Body of pancreas (tissue), 4 donors: ENCODE measurements at places on chromosomes 5 and 9.

GRCh38 chr5:167639273-167639672 lies 652.2 kb upstream of the WWC1 start:
- no peak for DNase-seq

GRCh38 chr9:18333157-18333556 lies 140.8 kb upstream of the ADAMTSL1 start:
- DNase-seq, result no peak

DNA sequence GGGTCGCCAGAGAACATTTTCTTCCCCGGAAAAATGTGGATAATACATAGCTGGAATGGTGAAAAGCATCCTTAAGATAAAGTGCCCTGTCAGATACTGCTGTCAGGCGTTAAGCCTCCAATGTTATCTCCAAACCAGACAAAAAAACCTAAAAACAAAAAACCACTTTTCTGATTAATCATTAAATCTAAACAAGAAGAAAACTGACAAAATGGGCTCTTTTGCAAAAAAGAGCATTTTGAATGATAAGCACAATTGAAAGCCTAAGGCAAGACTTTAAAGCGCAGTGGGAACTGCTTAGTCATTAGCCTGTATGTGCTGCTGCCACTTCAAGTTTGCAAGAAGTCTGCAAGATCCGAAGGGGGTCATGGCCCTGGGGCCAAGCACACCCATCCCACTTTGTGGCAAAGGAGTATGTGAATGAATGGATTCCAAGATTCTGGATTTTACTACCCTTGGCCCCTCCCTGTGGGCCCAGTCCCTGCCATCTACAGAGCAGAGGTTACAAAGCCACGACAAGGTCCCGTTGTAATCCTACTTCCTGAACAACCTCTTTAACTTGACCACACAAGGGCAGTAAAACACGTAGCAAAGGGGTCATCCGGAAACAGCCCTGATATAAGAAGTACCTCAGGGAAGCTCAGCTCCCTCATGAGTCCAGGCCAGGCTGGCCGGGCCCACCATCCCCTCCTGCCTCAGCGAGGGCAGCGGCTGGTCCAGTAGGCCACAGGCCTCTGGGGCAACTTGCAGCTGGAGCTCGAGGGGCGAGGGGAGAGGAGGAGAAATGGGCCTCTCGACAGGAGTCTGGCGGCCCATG lies 29.7 kb downstream of the SHB start:
- no peak for DNase-seq

DNA sequence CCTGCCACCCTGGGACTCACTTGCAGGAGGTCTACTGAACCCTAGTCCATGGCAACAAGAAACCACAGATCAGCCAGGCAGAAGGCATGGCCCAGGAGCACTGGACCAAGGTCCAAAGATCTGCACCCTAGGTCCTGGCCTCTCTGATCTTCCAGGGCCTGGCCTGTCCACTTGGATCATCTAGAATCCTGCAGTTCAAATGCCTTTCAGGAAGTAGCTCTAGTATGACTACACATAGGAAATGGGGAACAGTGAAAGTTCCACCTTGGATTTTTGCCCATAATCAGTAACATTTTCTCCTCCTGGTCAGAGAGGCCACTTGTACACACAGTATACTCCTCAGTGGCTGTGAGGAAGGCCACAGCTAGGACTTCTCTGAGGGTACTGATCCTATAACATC lies 11.5 kb downstream of the ANXA6 start:
- DNase-seq, result no peak

DNA sequence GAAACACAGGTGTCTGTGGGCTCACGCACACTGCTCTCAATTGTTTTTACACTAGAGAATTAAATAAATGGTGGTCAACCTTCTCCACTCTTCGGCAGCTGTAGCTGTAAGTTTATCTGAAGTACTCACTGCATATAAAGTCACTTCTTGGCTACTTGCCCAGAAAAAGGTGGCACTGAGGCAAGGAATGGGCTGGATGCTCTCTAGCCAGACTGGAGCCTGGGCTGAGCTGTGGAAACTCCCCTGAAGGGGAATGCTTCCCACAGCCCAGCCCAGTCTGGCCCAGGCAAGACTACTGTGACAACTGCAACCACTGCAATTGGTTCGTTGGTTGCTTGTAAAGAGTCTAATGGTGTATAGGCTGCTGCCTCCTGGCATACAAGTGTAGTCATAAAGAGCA lies 4.5 kb downstream of the LEAP2 start:
- peak; percentile 9 for DNase-seq

- DNase-seq, result no peak
Measured at GRCh38 chr5:117433818-117434217, 859.2 kb upstream of the SEMA6A start.

DNA sequence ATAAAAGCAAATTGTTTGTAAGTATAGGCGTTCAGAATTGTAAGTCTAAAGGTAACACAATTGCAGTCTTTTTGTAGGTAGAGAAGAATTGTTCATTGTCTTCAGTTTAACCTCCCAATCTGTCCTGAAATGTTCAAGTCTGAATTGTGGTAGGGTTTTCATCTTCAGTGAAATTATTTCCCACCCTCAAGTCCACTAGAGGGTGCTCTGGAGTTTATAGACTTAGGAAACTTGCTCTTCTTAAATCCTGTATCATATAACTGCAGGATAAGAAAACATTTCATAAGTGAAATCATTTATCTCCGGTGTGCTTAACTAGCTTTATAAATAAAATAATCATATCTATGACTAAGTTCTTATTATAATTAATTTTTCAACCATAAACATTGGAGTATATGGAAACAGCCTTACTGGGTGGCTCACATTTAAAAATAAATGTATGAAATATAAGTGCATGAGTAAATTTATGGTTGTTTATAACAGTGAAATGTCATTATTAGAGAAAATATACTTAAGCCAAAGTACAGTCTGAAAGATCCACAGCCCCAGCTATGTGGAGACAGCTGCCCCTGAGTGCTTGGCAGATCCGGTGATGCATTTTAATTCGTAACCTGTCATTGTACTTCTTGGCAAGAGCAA lies 182.4 kb upstream of the OTULINL start:
- DNase-seq, result no peak

- DNase-seq, result no peak
Measured at GRCh38 chr5:114782177-114782576, 387.5 kb downstream of the TRIM36 start.

DNA sequence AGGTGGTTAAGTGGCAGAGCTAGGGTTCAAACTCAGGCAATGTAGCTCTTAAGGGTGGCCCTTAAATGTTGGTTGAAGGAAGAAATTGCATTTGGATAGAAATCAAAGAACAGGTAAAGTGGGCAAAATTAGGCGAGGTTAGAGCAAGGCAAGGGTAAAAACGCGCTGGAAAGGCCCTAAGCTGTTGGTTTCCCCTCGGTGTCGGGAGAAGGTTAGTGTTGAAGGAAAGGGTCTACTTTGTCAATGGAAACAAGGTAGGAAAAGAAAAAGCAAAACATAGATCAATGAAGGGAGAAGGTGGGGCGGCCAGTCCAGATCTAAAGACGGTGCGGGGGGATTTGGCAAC lies 431 bp downstream of the FASTKD3 start:
- DNase-seq, result no peak

DNA sequence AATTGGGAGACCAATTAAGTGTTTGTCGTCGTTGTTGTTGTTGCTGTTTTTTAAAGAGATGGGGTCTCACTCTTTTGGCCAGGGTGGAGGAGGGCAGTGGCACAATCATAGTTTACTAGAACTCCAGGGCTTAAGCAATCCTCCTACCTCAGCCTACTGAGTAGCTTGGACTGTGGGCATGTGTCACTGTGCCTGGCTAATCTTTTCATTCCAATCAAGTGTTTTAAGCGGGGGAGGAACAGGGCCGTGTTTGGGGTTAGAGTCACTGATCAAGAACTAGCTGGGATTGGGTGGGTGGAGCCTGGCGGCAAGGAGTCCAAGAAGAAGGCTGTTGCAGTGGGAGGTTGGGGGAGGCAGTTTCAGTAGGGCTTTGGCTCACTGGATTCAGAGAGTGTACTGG lies 13.8 kb downstream of the SNX30 start:
- peak; percentile 10 for DNase-seq

DNA sequence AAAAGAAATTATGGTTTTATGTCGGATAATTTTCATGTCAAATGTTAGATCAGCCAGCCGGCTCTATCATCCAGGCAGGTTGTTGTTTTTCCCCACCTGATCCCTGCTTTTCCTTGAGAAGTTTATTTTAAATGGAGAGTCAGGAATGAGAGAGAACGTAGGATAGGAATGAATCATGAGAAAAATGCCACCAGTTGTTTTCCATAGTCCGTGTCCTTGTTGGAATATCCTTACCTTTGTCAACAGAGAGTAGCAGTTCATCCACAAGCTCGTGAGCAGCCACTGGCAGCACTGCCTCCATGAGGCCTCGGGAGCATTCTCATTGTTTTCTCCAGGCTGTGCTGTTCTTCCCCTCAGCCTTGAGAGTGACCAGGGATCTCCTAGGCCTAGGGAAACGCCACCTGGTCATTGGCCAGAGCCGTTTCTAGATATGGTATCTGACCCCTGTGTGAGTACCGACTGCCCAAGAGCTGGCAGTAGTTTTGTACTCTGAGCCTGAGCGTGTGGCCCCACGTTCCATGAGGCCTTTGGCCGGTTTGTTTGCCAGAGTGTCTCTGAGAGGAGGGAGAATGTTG lies 293.3 kb downstream of the FANCC start:
- DNase-seq, result peak; percentile 79

GRCh38 chr5:152393441-152393840 lies 11.6 kb downstream of the NMUR2 start:
- no peak for DNase-seq

- no peak for DNase-seq
Measured at GRCh38 chr5:111379391-111379816, 132.9 kb downstream of the STARD4 start.

DNA sequence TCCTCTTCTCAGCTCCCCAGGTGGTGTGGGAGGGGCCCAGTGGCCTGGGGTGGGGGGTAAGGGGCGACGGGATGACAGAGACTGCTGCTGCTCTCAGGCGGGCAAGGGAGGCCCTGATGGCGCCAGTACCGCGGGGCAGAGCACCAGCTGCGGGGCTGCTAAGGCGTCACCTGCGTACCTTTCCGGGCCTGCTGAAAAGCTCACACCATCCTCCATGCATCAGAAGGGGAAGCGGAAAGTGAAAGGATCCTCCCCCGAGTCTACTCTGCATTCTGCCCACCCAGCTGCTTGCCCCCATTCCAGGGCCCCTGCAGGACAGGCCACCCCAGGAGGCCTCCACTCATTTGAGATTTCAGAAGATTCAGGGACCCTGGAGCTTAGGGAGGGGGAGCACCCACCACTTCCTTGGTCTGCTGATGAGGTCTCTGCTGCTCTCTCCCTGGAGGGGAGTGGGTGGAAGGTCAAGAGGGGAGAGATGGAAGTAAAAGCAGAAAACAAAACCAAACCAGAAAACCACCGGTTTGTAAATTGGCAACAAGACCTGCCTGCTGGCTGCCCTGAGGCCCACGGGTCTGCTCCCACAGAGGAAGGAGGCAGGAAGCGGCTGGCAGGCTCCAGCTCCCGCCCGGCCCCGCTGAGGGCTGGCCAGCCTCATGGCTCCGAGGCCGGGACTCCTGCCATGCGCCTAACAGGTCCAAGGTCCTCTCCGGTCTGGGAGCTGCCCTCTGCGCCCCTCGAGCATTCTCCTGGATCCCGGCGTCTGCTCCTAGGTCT lies 33.6 kb downstream of the PRRT1B start:
- peak; percentile 13 for DNase-seq

DNA sequence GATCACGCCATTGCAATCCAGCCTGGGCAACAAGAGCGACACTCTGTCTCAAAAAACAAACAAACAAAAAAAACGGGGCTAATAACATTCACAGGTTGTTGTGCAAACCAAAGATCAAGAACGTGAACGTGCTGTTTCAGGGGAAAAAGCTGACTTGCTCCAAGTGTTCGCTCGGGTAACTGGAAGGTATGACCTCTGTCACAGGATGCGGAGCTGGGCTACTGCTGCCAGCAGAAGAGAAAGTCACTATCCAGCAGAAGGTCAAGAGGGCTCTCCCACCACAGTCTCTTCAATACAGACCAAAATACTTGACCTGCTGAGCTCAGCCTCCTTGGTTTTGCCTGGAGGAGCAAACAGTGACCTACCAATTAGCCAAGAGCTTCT lies 59.7 kb downstream of the ABCA1 start:
- peak; percentile 14 for DNase-seq

DNA sequence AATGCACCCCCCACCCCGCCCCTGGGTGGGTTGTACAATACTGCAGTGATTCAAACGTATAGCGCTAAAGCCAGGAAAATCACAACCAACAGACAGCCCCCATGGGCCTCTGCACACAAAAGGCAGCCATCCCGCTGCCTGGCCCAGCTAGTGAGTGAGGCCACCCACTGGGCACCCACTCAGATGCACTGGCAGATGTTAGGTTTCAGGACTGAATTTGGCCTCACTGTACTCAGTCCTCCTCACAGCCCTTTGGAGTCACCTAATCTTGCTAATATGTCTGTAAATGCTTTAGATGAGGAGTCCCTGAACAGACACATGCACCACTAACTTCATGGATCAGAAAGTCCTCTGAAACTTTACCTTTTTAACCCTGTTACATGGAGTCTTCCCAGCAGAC lies 87.7 kb downstream of the FSTL4 start:
- no peak for DNase-seq

GRCh38 chr5:8993031-8993430 lies 552.8 kb downstream of the SEMA5A start:
- no peak for DNase-seq
